ENCODE measurements at places on chromosomes 3 and 15. TPM values are rescaled to one million over a fixed set of nuclear protein-coding genes. Genes with fewer than 3 reads are reported as not detected.

DNA sequence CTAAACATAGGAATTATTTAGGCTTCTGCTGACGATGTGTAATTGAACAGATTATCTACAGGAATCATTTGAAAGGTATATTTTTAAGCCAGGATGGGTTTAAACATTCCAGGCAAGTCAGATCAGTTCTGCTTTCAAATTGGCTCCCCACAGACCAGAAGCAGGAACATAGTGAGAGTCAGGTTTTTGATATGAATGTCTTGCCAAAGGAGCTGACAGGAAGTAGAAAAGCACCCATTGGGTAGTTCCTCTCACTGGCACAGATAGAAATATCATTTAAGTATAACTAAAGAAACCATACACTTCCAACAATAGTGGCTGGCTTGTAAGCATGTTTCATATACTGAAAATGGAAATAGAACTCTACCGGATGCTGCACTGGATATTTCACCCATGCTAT lies 95.2 kb downstream of the CLDN1 start:
- no peak for DNase-seq

DNA sequence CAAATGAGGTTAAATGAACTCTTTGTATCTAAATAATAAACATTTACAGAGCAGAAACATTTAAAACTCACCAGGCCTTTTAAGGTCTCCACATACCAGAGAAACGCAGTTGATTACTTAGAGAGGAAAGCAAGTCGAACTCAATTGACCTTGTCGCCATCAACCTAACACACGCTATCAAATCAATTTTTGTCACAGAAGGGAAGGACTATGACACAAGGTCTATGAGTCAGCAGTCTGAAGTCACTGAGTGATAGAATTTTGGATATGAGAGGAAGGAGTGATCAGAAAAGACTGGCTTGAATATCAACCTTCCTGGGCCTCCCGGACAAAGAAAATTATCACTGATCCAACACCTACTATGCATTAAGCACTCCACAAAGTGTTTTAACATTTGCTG lies 514.4 kb upstream of the ZNF385D start:
- no peak for DNase-seq

DNA sequence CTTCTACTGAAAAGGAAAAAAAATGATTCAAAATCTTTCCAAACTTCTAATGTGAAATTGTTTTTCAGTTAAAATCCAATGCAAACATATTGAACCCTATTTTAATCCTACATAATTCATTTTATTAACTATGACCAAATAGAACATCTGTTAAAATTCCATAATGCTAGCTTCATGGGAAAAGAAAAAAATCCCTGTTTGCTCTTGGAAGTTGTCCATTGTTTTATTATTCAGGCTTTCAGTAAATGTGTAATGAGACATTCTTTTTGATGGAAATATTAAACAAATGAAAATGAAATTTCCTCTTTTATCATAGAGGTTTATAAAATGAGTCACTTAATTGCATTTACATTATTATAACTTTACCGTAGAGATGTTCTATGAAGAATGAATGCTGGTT lies 49.5 kb downstream of the SLC25A26 start:
- DNase-seq: no peak

DNA sequence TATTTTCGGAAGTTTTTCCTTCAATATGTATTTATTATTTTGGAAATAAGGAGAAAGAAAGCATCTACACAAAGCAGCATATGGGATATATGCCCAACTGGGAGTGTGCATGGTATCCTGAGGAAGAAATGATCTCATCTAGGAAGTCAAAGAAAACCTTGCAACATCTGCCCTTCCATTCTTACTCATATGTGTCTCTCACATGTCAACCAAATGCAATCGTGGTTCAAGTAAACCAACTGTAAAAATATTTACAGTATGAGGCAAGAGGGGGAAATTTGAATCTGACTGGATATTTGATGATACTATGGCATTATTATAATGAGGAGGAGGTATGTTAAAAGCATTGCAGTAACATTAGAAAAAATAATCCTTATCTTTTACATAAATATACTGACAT lies 3.2 kb upstream of the SCG3 start:
- DNase-seq: no peak

GRCh38 chr3:112261742-112262141 lies 32.3 kb downstream of the SLC9C1 start:
- DNase-seq: no peak

DNA sequence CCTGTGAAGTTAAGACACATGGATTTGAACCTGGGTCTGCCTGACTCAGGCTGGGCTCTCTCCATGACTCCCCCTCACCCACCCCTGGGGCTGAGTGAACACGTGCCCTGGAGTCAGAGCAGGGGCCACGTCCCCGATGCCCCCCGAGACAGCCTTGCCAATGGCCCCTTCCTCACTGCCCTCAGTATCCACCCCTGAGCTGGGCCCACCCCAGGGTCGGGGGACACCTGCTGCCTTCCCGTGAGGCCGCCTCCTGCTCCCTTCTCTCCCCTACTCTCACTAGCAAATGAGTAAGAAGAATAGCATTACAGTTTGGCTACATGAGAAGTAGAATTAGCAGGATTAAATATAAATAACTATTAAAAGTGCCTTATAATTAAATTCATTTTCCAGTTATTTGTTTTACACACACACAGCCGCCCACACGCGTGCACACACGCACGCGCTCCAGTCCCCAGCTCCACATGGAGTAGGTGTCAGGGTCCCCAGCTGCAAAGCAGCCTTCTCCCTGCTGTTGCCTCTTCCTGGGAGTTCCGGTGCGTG lies 117.4 kb upstream of the LINGO1 start:
- no peak for DNase-seq

Gene MRPS11
- 41.1 TPM for polyA plus RNA-seq

DNA sequence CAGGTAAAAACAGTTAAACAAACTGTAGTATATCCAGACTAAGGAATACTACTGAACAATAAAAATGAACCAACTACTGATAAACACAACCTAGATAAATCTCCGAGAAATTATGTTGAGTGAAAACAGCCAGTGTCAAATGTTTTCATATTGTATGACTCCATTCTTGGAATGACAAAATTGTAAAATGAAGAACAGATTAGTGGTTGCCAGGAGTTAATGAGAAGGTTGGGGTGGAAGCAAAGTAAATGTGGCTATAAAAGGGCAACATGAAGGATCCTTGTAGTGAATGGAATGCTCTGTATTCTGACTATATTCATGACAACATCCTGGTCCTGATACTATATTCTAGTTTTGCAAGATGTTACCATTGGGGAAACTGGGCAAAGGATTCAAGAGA lies 27.5 kb upstream of the ACKR4 start:
- DNase-seq: no peak

- no peak for DNase-seq
Measured at GRCh38 chr15:99324082-99324620, 72.9 kb downstream of the LRRC28 start.

Gene CHDH
- polyA plus RNA-seq: 0.90 TPM

Measured in muscle of arm (tissue), 14 donors.